ENCODE measurements at places on chromosomes 1 and 21.
A peak's percentile ranks its signal among the peaks of the same experiment; 100 is the strongest.

- DNase-seq, result no peak
These were observed 22.6 kb upstream of the FCGR2A start for GRCh38 chr1:161482610-161483009.

DNA sequence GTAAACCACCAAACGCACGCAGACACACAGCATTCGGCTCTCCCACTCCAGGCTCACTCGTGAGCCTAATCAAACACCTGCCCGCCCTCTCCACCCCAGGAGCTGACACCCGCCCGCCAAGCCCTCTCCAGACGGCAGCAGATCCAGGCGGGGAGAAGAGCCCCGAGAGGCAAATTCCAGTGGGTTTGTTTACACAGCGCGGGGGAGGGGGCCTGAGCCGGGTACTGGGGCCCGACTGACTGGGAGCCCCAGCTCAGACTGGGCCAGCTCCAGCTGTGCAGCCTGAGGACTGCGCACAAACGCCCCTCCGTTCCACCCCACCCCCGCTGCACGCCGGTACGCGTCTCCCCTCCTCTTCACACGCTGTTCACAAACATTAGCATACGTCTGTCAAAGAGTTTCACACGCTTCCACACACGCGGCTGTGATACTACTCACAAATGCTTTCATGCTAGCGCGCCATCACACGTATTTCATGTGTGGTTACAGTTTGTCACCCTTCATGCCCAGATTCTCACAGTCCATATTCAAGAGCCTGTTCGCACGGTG lies 1.0 kb upstream of the EFNA1 start:
- DNase-seq, result peak; percentile 44

GRCh38 chr1:224274970-224275626 lies 54.9 kb downstream of the NVL start:
- no peak for DNase-seq

- DNase-seq, result no peak
These were observed 43.0 kb upstream of the IKBKE start for GRCh38 chr1:206427291-206427690.

GRCh38 chr1:245649666-245650065 lies 494.9 kb downstream of the KIF26B start:
- no peak for DNase-seq

DNA sequence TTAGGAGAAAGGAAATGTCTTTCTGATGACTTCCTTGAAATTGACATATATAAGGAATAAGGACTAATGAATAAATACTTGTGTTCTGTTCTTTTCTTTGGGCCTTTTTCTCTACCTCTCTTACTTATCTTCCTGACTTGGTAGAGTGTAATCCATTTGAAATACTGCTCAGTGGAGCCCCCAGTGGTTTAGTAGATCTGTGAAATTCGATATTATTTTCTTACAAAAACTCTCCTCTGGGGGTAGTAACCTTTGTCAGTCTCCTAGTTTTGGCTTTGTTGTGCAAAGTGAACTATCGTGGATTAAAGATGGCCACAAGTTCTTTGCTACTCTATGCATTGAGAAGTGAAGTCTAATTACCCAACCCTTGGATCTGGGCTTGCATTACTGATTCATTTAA lies 48.8 kb downstream of the DUSP10 start:
- DNase-seq, result no peak

DNA sequence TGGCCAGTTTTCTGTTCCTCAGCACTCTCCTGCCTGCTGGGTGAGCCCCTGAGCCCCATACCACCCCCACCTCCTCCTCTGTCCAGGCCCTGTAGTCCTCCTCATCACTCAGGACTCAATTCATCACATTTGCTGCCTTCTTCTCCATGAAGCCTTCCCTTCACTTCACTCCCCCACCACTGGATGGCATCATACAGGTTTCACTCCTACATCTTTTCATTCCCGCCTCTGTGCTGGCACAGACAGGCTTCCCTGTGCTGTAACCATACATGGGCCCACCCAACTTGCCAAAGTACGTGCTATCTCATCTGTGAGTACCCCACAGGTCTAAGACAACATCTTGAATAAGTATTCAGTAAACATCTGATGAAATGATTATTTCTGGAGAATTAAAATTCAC lies 56.9 kb downstream of the SLC45A1 start:
- peak; percentile 48 for DNase-seq

DNA sequence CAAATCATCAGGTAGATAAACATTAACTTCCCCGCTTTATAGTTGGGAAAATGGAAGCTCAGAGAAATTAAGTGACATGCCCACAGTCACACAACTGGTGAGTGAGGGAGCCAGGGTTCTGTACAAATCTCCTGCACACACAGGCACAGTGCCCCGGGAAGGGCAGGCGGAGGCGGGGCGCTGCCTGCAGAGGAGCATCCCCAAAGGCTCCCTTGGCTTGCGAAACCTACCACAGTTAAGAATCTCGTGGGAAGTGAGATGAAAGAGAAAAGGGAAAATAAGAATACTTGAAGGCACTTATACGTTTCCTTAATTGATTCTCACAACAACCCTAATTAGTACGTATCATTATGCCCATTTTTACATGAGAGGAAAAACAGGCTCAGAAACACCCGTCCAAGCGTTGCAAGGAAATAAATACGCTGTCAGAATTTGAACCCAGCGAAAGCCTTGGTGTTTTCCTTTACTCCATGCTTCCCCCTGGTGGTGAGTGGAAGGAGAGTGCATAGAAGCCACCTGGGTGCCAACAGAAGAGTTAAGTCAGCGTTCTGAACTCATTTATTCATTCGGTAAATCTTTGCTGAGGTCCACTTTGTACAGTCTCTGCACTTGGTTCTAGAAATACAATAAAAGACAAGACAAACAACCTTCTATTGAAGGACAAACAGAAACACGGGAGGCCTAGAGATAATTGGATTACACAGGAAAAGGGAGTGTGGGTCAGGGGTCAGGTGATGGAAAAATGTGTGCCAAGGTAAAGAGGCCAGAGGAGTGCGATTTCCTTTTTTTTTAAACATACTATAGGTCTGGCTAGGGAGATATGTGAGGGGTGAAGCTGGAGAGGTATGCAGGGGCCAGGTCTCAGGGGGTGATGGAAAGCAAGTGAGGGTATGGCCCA lies 28.4 kb downstream of the ACP6 start:
- peak; percentile 49 for DNase-seq

GRCh38 chr1:12370333-12370975 lies 140.6 kb downstream of the VPS13D start:
- DNase-seq, result no peak

- peak; percentile 41 for DNase-seq
These were observed 5.0 kb upstream of the CHI3L2 start for GRCh38 chr1:111222308-111223125.

GRCh38 chr1:150233359-150234308 lies 2.3 kb downstream of the ANP32E start:
- peak; percentile 52 for DNase-seq

- no peak for DNase-seq
These were observed 126.5 kb downstream of the NPHP4 start for GRCh38 chr1:5865774-5866173.

DNA sequence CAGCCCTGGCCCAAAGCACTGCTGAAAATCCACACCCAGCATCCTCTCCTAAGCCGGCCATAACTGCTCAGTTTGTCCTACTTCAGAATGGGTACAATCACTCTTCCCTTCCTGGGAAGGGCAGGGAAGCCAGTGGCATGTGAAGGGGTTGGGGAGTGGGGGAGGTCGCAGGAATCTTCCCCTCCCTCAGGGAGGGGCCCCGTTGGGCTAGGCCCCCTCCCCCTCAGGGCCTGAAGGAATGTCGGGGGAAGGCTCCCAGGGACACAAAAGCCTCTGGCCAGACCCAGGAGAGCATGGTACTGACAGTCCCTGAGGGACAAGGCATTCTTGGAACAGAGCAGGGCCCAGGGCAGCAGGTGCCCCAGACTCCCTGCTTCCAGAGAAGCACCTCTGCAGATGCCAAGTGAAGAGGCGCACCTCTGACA lies 1.2 kb downstream of the ELOVL1 start:
- no peak for DNase-seq

- DNase-seq, result peak; percentile 85
These were observed 75.2 kb downstream of the FMO4 start for GRCh38 chr1:171389171-171389570.

DNA sequence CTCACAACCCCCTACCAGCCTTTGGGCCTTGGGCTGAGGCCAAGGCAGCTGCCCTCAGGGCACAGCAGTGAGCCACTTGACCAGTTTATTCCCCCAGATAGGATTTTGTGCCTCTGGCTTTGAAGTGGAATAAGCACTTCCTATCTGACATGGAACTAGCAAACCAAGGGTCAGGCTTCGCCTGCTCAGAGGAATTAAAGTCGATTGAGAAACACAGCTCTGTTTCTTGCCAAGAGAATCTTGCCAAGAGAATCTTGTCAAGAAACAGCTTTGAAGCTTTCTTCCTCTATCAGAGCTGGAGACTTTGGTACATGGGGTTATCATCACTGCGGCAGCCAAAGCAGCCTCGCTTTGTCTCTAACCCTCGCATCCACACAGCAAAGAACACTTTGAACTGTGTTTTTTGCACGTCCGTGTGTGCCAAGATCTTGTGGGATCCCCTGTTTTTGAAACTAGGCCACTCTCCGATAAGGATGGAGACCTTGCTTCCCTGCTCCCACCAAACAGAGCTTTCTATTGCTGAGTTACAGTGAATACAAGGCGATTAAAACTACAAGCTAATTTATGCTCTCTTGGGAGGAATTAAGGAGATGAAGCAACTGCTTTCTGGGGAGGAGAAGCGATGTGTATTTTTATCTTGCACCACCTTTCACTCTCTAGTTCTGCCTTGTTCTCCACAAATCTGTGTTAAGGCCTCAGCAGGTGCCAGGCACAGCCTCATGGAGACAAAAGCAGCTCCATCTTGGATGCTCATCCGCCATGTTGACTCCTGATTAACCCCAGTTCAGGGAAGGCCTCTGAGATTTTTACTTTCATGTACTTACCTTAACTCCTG lies 67.3 kb downstream of the RHOU start:
- peak; percentile 82 for DNase-seq

GRCh38 chr1:6515771-6516170 lies 24.3 kb upstream of the PLEKHG5 start:
- DNase-seq, result no peak

DNA sequence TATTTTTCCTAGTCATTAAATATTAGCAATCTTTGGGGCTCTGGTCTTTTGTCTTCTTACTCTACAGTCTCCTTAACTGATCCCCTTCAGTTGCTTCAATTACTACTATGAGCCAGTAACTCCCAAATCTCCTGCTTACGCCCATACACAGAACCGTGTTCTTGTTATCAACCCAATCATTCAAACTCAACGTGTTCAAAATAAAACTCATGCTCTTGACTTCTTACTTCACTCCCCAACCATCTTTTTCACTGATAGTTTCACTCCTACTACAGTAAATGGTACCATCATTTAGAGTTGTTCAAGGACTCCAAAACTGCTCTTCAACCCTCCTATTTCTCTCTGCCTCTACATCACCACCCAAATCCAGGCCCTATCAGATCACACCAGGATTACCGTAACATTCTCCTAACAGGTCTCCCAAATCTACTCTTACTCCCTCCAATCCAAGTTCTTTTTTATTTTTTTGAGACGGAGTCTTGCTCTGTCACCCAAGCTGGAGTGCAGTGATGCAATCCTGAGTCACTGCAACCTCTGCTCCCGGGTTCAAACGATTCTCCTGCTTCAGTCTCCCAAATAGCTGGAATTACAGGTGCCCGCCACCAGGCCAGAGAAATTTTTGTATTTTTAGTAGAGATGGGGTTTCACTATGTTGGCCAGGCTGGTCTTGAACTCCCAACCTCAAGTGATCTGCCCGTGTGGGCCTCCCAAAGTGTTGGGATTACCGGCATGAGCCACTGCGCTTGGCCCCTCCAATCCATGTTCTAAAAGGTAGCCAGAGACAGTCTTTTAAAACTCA lies 3.0 kb downstream of the YARS1 start:
- peak; percentile 57 for DNase-seq

GRCh38 chr1:221762121-221762520 lies 20.2 kb upstream of the DUSP10 start:
- no peak for DNase-seq

GRCh38 chr21:29406385-29406784 lies 107.7 kb downstream of the BACH1 start:
- peak; percentile 11 for DNase-seq

- no peak for DNase-seq
These were observed 12.6 kb upstream of the MNDA start for GRCh38 chr1:158818560-158818959.

DNA sequence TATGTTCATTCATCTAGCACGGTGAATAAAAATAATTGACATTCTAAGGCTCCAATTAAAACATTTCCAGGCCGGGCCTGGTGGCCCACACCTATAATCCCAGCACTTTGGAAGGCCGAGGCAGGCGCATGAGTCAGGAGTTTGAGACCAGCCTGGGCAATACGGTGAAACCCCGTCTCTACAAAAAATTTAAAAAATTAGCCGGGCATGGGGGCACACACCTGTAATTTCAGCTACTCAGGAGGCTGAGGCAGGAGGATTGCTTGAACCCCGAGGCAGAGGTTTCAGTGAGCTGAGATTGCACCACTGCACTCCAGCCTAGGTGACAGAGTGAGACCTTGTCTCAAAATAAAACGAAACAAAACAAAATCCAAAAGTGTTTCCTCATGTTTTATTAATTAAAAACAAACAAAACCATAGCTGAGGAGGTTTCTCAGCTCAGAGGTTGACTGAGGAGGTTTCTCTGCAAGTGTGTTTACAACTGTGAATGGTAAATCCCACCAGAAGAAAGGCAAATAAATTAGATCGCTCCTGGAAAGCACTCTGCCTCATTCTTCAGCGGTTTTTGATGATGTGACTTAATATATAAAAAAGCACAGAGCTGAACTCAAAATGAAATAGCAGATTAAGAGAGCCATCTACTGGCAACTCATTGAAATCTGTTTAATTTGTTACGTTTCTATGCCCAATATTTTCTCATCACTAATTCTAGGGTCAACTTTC lies 37.7 kb upstream of the ATG4C start:
- peak; percentile 61 for DNase-seq

GRCh38 chr1:194447636-194448035 lies 1261.2 kb upstream of the B3GALT2 start:
- DNase-seq, result no peak

DNA sequence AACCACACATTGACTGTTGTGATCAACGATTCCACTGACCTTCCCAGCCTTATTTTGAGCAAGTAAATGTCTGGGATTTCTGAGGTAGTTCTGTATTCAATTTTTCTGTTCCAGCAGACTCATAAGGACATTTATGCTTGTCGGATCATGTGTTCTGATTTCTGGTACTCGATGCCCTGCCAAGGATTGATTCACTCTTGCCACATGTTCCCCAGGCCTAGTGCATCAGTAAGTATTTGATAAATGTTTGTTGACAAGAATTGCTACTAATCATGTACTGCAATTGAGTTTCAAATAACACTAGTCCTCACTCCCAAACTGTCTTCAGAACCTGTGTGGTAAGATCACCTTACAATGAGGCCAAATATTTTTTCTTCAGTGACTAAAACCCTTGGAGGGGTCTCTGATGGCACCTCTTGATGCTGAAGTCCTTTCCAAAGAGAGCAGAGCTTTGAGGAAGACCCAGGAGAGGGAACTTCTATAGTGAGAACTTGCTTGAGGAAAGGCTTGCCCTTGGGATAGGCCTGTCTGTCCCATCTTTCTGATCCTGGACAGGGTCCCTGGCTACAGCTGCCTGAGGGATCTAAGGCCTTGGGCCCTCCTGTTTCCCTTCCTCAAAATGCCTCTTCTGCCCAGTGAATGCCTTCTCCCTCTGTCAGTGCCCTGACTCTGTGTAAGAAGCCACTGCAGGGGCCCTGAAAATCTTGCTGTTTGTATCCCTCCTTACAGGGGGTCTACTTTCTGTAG lies 115.8 kb upstream of the FAM78B start:
- DNase-seq, result no peak

- peak; percentile 31 for DNase-seq
These were observed 40.5 kb upstream of the AKT3 start for GRCh38 chr1:243890576-243890975.

- no peak for DNase-seq
These were observed 18.3 kb downstream of the NFYC start for GRCh38 chr1:40709802-40710278.

- DNase-seq, result peak; percentile 89
These were observed 39.0 kb downstream of the GALNT2 start for GRCh38 chr1:230105754-230106625.

Data from iris pigment epithelial cell (primary cell).